NCI-H1092 treated with DMSO at 0.1 percent for 48 hours (cell line): ENCODE measurements at places on chromosomes 7 and 10.

GRCh38 chr7:54955696-54956420 is 63.0 kb upstream of the EGFR start:
- no peak for DNase-seq

GRCh38 chr10:58358947-58359346 is 24.1 kb downstream of the UBE2D1 start:
- no peak for DNase-seq

DNA sequence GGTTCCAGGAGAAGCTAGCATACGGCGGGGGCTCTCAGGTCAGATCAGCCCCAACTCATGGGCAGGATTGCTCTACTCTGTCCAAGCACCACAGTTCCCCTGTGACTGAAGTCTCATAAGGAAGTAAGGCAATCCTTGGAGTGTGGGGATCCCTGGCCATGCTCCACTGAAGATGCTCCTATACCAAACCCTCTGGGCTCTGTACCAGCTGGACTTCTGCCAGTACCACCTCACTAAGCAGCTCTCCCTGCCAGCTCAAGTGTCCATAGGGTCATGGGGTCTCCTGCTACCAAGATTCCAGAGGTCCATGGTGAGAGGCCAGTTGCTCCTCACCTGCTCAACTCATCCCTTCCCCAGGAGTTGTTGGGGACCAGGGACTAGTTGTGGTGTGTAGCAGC is 355.7 kb upstream of the STEAP1 start:
- no peak for DNase-seq

- no peak for DNase-seq
These were observed 37.4 kb upstream of the GSAP start for GRCh38 chr7:77453531-77453930.

- DNase-seq, result no peak
These were observed 94.3 kb upstream of the AFAP1L2 start for GRCh38 chr10:114498413-114499111.

DNA sequence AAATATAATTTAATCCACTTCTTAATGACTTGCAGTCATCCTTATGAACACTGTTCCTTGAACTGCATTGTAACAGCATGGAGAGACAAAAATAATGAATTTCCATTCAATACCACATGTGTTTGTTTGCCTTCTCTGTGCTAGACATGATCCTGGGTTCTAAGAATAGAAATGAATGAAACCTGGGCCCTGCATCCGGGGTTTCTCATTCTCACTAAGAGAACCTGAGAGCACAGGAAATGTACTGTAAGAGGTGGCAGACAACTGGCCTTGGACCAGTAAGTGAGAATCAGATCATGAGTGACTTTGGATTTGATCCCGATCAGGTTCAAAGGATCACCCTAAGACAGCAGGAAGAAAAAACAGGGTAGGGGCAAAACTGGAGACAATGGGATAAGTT is 37.2 kb upstream of the CUL1 start:
- no peak for DNase-seq

DNA sequence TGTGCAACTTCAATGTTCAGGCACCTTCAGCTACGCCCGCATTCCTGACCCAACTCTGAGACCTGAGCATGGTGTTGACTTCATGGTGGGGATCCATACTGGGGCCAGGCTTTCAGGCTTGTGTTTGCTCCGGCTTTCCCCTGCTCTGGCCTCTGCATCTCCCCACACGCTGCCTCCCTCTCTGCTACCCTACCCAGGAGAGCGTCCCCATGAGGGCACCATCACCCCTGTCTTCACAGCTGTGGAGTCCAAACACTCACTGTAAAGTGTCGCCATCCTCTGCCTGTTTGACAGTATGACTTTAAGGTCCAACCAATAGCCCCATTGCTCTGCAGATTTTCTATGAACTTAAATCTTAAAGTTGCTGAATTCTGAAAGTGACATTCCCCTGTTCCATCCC is 199.0 kb upstream of the GRB10 start:
- no peak for DNase-seq

DNA sequence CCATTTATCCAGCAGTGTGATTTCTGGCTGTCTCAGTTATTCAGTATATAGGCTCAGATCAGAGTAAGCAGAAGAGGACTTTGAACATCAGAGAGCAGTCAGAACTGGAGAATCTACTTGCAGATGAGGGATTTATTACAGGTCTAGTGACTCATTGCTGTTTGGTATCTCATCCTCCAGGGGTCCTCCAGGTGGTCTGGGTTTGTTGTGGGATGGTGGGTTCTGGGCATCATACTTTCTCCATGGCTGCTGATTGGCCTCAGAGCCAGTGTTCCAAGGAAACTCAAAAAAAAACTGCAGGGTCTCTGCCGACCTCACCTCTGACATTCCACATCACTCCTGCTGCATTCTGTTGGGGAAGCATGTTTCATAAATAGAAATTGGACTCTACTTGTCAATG is 214.8 kb downstream of the CNTNAP2 start:
- no peak for DNase-seq

GRCh38 chr7:128265906-128266300 is 24.8 kb downstream of the LEP start:
- DNase-seq, result no peak

- no peak for DNase-seq
These were observed 212.0 kb downstream of the PLXNA4 start for GRCh38 chr7:132364226-132364625.

GRCh38 chr7:67847092-67847787 is 850.6 kb downstream of the TYW1 start:
- no peak for DNase-seq

GRCh38 chr7:131238347-131238931 is 89.2 kb upstream of the MKLN1 start:
- DNase-seq, result no peak

DNA sequence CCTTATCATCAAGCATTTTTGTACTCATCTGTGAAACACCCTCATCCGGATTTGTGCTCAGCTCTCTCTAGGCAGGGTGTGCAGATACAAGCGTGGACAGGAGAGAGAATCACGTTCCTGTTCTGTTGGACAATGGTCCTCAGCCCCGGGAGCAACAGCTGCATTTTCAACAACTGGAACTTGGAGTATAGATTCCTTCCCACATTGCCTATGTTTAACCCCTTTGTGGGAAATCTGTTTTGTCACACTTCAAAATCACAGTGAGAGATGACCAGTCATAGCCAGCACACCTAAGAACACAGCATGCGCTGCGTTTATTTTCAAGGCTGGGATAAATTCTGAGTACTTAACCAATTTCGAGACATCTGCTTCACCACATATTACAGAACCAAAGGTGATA is 32.5 kb downstream of the MAP3K8 start:
- DNase-seq, result no peak

DNA sequence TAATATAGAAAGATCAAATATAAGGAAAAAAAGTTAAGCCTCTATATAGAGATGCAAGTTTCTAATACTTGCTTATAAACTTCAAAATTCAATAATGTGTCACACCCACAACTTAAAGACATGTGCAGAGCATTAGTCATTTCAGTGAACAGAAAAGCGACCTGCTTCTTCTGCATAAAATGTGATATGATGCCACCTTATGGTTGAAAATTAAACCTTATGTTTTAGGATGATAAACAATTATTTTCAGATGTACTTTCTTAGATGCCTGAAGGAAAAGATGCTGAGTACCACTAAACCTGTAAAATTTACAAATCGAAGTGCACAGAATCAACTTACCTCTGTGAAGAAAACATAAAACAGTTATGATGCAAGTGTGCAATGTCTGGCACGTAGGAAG is 96.0 kb downstream of the MTERF1 start:
- DNase-seq, result peak; percentile 54

DNA sequence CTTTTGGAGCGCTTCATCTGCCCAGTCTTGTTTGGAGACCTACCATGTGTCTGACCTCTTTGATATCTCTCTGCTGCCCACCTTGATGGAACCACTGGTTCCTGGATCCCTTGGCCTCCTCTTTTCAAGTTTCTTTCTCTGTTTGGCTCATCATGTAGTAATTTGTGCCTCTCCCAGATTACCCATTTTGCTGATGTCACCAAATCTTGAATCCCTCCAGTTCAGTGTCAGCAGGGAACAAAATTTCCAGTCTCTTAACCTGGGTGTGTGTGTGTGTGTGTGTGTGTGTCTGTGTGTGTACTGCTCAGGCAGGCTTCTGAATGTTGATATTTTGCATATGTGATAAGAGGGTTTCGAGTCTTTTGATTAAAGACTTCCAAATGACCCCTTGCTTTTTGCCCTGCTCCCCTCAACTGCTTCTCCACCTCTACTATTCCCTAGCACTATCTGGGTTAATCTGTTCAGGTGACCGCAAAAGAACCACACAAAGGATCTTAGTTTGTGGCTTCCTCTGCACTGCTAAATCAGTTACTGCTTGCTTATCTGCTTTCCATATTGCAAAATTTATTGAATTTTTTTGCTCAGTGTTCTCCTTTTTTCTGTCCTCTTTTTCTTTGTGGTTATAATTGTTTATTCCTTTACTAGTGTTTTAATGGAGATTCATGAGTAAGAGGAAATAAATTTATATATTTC is 25.7 kb downstream of the MYO3A start:
- no peak for DNase-seq

- DNase-seq, result no peak
These were observed 6.7 kb downstream of the SH2D4B start for GRCh38 chr10:80544316-80544953.

- no peak for DNase-seq
These were observed 476.4 kb downstream of the PTPRN2 start for GRCh38 chr7:158111049-158111751.

DNA sequence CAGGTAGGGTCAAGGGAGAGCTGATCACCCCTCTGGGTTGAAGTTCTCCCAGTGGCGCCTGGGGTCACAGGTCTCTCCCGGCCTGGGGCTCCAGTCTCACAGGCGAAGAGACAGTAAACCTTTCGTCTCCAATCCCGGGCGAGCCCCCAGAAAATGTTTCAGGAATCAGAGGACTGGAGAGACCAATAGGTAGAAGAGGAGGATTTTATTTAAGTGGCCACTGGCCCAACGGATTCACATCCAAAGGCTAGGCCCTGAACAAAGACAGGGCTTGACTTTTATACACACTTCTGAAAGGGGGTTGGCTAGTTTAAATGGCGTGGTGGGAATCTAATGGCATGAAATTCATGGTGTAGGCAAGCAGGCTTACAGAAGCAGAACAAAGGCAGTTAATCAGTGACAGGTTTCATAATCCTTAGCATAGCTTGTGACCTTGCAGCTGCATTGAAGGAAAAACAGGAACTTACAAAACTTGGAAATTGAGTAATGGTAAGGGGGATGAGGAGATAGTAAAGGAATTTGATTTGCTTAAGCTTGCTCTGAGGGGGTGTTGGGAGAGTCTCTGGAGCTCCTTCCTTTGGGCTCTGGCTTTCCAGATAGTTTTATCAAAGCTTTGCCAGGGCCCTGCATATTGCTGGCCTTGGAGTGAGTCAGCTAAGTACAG is 105.5 kb downstream of the TRIM24 start:
- no peak for DNase-seq

DNA sequence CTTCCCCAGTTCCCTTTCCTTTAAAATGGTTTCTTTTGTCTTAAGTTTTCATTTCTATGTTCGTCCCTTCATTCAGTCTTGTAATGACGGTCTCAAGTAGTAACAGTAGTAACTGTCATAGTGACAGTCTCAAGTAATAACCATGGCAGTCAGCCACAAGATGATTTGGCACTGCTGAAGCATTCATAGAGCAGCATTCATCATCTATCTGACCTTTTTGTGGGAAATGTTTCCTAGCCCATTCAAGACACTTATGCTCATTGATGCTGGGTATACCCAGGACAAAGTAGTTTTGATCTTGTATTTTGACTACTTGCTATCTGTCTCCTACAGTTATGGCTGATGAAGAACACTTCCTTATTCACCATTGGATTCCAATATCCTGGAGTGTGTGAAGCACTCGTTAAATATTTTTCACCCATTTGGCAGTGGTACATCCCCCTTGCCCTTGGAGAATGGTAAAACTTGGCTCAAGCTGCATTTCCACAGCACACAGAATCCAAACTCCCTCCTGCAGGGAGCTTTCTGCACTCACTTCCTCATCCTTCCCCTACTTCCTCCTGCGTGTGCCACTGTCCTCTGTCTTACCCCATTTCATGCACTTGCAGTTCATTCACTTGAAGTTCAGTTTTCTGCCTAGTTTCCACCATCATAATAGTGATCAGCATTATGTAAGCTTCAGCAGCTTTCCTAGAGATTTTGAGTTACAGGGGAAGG is 19.0 kb downstream of the GIMAP4 start:
- DNase-seq, result no peak

DNA sequence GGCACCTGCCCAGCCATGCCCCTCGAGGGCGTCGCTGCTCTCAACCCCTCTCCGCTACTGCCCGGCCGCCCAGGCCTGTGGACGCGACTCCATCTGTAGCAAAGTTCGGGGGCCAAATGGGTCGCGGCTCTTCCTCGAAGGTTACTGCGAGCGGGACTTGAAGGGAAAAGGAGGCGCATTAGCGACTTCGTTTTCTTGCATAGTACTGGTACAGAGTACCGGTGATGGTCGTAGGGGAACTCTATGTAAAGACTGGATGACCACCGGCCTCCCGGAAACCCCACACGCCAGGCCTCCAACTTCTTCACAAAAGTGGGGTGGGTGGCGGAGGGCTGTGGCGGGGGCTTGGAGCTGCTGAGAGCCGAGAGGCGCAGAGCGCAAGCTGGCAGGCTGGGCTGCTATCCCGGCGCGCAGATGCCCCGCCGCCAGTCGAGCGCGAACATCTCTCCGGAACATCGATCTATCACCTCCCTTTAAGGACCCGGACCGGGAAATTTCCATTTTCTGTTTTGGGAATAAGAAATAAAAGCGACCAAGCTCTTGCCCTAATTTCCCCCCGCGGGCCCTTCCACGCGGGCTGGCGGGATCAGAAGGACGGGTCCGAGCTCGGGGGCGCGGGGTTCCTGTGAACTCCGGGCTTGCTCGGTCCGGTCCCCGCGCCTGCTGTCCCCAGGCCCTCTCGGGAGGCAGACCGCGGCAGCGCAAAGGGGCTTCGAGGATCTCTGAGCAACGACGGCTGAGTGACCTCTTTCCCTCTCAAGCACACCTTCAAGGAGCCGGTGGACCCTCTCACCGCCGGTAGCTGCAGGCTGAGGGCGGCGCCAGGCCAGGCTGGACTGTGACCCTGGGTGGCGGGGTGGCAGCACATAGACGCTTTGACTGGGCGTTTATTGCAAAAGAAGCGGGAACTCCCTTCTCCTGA is 12.2 kb upstream of the FEZF1 start:
- DNase-seq, result no peak

DNA sequence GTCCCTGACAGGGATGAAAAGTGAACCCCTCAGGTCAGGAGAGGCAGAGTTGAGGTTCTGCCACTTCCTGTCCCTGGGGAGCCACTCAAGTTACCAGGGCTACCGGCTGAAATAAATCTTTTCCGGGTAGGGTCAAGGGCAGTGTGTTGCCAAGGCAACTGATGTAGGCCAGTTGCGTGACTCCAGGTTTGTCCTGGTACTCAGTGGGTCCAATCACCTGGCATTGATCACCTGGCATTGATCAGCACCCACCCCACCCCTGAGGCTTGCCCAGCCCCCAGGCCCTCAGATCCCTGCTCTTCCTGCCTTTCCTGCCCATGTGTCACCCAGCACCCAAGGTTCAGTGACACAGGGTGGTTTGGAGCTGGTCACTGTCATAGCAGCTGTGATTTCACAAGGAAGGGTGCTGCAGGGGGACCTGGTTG is 5.9 kb downstream of the SAP25 start:
- DNase-seq, result peak; percentile 26
